Fibroblast of upper back skin (primary cell): ENCODE measurements at places on chromosomes 7 and 10.

DNA sequence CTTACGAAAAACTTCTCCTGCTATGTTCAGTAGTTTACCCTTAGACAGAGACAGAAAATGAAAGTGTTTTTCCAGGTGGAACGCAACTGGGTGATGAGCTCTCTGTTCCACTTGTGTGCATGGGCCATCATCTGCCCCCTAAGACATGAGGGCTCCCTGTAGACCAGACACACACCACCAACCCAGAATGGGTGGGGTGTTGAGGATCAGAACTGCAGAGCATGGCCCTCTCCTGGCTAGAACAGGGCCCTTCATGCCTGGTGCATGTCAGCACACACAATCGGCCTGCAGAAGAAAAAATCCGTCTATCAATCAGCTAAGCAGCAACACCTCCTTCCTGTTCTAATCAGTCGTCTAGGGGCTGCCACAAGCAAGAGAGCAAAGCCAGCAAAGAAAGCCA, 186.2 kb upstream of the INHBA start:
- DNase-seq = no peak

GRCh38 chr10:116178086-116178605, 94.9 kb downstream of the GFRA1 start:
- no peak for DNase-seq

GRCh38 chr10:93501650-93502049, 5.2 kb downstream of the CEP55 start:
- no peak for DNase-seq

DNA sequence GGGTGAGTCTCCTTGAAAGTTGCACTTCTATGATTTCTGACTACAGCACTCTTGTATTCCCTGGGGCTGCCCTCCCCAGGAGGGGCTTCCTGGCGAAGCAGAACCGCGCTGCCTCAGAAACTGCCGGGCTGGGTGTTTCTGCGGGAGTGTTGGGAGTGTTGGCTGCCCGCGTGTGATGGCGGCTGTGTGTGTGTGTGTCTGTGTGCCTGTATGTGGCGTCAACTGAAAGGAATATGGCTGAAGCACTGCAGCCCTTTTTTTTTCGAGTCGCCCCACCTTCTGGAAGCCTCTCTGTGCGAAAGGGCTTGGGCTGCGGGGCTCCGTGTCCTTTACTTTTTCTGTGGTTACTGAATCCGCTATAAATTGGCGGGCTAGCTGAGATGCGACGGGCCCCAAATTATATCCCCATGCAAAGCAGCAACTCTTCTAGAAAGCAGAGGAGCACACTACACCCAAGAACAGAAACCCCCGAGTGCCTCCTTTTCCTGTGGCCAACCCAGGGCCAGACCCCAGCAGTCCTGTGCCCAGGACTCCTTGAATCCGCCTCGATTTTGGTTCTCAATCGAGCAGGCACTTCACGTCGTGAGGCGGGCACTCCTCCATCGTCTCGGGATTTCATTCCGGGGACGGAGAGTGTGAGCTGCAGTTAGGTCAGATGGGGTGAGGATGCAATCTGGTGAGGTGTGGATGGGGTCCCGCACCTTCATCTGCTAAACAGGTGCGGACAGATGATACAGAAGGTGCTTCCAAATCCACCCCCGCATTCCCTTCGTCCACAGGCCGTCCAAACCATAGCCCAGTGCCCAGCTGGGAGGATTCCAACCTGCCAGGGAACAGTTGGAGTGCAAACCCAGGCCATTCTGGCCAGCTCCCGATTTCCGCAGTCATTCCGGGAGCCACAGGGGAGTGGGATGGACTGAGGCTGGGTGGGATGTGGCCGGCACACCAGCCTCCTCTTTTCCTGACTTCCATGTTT, 22.5 kb upstream of the ZNF273 start:
- no peak for DNase-seq

DNA sequence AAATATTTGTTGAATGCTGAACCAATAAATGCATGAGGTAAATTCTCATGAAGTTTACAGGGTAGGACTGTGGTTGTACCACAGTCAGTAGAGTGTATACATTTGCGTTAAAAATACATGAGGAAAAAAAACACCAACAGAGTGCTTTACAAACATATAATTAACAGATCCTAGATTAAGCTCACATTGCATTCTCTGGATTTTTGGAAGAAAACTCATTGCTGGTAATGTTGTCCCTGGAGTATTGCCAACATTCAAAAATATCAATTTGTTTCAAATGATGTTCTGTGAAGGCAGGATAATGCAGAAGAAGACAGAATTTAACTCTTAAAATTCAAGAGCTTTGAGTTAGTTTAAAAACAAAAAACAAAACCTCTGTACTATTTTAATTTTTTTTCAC, 95.5 kb downstream of the MBL2 start:
- peak; percentile 28 for DNase-seq

GRCh38 chr7:104906032-104906431, 108.0 kb upstream of the KMT2E start:
- DNase-seq = no peak

- peak; percentile 38 for DNase-seq
These were observed 2.3 kb downstream of the STX1A start for GRCh38 chr7:73717025-73717807.

GRCh38 chr7:78434281-78434680, 635.7 kb downstream of the PHTF2 start:
- DNase-seq = no peak

GRCh38 chr10:122492006-122492405, 30.7 kb downstream of the HTRA1 start:
- DNase-seq = no peak

DNA sequence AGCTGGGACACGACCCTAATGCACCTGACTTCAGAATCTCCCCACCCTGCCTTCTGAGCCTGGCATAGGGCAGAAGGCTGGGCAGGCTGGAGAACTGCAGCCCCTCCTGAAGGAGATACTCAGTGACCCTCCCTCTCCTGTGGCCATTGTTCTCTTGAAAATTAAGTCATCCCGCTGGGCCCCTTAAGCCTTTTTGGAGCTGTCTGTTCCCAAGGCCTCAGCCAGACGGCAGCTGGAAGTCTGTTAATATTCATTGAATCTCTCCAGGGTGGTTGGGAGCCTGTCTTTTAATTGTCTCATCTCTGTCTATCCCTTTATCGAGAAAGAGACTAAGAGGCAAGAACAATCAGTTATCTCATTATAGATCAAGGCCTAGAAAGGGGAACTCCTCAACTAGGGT, 118.1 kb upstream of the PCBD1 start:
- DNase-seq = no peak

DNA sequence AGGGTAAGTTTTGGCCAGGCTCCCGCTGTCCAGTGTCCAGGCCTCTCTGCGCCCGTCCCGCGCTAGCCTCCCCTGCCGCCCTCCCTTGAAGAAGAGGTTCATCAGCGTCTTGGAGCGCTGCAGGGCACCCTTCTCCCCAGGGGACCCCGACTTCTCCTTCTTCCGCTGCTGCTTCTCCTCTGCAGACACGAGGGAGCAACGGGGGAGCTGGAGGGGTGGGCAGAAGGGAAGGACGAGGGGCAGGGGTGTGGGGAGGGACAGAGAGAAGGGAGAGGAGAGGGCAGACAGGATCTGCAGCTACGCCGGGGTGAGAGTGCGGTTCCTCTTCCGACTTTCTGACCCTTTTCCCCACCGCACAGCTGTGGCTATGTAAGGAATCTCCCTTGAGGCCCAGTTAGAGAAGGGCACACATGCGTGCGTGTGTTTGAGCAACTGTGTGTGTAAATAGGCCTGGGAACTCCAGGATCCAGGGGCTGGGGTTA, 12.8 kb downstream of the PDZD7 start:
- no peak for DNase-seq

DNA sequence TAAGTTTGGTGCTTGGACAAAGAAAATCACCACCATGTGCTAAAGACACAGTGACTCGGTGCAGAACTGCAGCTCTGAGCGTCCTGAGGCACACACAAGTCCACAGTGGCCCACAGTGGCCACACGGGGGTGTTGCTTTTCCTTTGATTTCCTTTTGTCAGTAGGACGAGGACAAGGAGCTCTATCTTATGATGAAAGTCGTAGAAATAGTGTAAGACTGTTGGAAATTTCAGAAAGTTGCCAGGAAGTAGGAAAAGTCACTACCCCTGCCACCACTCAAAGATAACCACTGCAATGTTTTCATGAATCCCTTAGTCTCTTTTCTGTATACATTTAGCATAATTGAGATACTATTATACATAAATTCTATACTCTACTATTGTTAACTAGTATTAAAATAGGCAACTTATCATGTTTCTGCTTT, 146.0 kb downstream of the TNS3 start:
- peak; percentile 88 for DNase-seq

- no peak for DNase-seq
These were observed 17.6 kb downstream of the MINDY3 start for GRCh38 chr10:15842556-15843169.

DNA sequence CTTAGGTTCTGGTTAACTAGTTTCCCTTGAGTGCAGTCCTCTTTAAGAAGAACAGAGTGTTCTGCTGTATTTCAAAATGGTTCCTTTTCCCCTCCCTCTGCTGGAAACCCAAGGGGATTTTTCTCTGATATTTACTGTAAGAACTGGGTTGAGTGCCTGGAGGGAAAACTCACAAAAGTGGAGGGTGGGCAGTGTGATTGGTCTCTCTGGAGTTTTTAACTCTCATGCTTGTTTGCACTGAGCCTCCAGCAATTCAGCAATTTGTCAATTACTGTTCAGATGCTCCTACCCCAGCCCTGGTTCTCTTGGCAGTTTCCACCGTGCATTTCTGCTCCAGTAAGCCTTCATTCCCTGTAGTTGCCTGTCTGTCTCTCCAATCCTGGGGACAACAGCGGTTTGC, 273.4 kb upstream of the SORCS1 start:
- DNase-seq = no peak

- DNase-seq = peak; percentile 60
These were observed 113.4 kb downstream of the DIP2C start for GRCh38 chr10:576130-576465.

DNA sequence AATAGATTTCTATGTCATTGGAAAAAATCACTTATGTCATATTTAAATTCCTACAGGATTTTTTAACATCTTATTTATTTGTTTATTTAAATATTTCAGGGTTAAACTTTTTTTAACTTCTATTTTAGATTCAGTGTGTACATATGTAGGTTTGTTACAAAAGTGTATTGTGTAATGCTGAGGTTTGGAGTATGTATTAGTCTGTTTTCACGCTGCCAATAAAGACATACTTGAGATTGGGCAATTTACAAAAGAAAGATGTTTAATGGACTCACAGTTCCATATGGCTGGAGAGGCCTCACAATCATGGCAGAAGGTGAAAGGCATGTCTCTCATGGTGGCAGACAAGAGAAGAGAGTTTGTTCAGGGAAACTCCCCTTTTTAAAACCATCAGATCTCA, 65.4 kb downstream of the MGAM2 start:
- DNase-seq = no peak

- no peak for DNase-seq
These were observed 159.9 kb downstream of the CALCR start for GRCh38 chr7:93414574-93414973.

- DNase-seq = no peak
These were observed 52.9 kb downstream of the ZRANB1 start for GRCh38 chr10:124994573-124995473.

DNA sequence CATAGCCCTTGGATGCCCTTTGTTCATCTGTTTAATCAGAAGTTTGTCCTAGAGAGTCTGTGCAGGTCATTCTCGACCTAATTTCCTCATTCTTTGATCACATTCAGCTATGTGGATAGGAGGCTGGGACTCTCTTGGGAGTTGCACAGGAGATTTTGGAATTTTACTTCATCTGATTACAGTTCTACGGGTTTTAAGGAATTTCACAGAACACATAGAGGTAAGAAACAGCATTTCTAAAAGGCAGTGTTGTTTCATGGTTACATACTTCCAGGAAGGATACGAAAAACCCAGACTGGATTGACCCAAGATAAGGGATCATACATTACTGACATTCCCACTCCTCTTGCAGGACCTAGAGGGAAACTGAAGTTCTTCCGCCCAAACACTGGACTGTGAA, 45.9 kb downstream of the GATA3 start:
- DNase-seq = no peak

DNA sequence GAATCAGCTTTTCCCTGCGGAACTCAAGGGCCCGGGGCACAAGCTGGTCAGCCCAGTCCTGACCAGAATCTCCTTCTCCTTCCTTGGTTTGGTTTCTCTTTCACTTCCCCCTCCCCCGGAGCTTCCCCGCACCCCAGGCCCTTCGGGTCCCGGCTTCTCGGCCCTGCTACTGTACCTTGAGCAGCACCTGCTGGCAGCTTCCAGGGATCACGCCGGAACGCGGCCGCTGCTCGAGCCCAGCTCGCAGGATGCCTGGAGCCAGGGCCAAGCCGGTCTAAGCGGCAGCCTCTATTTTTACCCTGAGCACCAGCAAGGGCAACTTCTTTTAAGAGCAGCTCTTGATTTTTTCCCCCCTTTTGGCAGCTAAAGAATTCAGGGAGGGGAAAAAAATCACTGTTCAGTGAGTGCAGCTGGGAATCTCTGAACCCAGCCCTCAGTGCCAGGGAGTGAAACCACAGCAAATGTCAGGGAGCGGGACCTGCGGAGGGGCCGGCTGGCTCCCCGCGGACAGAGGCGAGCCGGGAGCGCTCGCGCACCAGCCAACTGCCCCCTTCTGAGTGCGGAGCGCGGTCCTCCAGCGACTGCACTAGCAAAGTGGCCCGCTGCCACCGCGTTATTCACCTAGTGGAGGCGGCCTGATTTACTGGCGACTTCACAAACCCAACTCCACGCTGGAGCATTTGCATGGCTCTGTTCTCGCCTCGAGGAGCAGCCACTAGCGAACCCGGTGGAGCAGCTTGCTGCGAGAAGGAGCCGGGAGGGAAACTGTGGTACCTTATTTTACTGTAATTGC, 2.4 kb upstream of the INHBA start:
- peak; percentile 92 for DNase-seq

- peak; percentile 32 for DNase-seq
These were observed 38.8 kb downstream of the VPS41 start for GRCh38 chr7:38870147-38870546.

DNA sequence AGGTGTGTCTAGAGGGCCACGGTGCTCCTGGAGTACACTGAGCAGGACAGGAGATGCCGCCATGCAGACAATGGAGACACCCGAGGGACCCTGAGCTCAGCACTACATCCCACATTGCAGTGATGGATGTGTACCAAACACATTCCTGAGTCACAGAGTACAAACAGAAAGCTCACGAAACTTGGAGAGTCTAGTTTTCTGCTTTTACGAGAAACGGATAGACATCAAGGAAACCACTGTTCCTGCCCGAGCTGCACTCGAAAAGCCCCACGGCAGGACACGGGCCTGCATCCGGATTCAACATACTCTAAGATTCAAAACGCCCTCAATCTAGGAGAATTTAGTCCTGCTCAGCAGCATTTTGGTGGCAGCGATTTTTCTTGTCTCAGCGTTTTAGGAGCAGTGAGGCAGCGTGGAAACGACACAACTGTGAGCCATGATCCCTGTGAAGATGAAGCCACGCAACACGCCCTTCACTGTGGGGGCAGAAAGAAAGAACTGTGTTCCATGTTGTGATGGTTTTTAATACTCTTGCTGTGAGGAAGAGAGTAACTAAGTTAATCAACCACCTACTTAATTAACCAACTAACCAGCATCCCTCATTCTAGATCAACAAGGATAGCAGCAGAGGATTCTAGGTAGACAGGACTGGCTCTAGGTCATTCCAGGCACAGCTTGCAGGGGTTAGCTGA, 3.2 kb downstream of the TNS3 start:
- peak; percentile 80 for DNase-seq

- no peak for DNase-seq
These were observed 15.6 kb upstream of the TEX36 start for GRCh38 chr10:125698481-125698998.

GRCh38 chr10:89670926-89671325, 25.9 kb upstream of the PANK1 start:
- no peak for DNase-seq
